Panc1 (cell line): ENCODE measurements at places on chromosomes 11 and 22. TPM values are rescaled to one million over a fixed set of nuclear protein-coding genes. Genes with fewer than 3 reads are reported as not detected.

- peak; percentile 28 for DNase-seq
These were observed 87.0 kb downstream of the CSNK2A3 start for GRCh38 chr11:11265994-11266606.

GRCh38 chr11:106415510-106415909 is 338.0 kb downstream of the AASDHPPT start:
- no peak for DNase-seq

DNA sequence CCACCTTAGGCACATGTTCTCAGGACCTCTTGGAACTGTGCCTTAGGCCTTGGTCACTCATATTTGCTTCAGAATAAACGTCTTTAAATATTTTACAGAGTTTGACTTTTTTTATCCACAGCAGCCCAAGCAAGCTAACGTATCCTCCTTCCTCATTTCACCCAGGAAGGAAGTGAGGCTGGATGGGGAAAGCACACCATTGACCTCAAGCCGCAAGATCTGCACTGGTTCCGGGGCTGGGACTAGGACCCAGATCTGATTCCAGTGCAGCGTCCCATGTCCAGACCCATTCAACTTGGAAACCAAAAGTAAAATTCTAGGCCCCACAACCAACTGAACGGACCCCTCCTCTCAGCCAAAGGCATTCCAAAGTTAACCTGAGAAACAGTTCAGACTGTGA is 2.4 kb upstream of the LGALS12 start:
- DNase-seq: no peak

Gene KRTAP5-9
- not detected for total RNA-seq

Gene YPEL4
- total RNA-seq: not detected

Gene HEPHL1
- total RNA-seq: not detected

Gene MS4A4E
- not detected for total RNA-seq

- no peak for DNase-seq
These were observed 36.6 kb downstream of the SLC25A17 start for GRCh38 chr22:40782521-40782920.

DNA sequence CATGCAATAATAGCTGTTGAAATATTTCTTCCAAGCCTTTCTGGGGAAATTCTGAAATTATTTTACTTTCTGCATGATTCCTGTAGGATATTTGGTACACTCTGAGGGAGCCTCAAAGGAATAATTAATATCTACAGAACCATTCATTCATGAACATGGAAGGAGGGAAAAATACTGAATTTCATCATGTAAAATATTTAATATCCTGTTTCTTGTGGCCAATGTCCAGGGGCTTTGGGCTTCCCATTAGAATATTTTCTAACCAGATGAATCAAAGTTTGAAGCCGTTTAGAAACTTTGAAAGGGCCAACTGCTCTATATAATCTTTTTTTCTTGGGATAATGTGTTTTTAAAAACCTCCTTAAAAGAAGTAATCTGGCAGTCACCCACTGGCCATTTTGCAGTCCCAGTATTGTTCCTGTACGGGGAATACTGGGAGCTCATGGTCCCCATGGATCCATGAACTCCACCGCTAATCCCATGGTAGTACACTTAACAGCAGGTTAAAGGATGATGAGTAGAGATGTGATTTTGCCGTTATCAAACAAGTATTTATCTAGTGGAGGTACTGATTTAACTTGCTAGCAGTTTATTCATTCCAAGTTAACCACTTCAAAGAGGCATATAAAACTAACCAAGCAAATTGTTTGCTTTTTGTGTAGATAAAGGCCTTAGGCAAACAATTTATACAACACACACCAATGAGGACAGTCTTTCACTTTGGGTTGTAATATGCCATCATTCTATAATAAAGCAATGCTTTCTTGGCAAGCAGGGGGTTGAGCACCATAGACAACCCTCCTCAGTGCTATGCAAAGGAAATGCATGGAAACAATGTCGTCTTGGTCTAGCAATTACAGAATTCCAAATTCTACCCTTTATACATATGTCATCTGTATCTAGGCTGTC is 34.5 kb upstream of the BLID start:
- no peak for DNase-seq

- no peak for DNase-seq
These were observed 53.3 kb downstream of the RTN4R start for GRCh38 chr22:20214853-20215252.

DNA sequence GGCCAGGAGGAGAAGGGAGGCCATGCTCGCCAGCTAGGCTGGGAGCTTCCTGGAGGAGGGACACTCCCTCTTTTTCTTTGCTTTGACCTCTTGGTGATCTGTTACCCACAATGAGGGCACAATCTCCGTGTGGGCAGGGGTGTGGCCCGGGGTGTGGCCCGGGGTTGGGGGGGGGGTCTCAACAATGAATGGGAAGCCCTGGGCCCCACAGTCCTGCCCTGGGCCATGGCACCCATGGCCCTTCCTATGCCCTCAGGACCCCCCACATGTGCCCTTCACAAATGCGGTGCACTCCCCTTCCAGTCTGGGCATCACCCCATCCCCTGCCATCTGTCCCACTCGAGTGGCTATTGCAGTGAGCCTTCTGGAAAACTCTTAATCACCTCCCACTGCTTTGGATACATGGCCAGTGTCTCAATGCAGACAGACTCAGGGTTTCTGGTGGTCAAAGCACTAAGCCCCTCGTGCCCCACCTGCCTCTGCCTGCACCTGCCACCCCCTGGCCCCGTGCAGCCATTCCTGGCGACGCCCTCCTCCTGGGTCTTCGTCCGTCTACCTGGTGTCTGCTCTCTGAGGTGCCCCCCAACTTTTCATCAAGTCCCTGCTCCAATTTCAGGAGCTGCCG is 611.3 kb downstream of the TBC1D22A start:
- DNase-seq: no peak

DNA sequence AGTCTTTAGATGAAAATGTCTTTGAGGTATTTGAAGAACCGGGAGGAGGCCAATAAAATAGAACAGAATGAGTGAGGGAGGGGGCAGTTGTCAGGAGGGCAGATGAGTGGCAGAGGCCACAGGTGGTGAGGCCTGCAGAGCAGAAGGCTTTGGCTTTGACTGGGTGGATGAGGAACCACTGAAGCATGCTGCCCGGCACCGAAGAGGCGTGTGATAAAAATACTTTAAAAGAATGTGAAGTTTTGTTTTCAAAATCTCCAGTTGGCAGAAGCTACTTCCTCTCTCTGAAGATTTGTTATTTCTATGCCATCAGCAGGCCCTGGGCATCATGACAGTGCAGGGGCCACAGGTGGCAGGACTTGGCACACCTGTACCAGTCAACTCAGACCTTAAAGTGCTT is 6.3 kb downstream of the MS4A12 start:
- DNase-seq: no peak

DNA sequence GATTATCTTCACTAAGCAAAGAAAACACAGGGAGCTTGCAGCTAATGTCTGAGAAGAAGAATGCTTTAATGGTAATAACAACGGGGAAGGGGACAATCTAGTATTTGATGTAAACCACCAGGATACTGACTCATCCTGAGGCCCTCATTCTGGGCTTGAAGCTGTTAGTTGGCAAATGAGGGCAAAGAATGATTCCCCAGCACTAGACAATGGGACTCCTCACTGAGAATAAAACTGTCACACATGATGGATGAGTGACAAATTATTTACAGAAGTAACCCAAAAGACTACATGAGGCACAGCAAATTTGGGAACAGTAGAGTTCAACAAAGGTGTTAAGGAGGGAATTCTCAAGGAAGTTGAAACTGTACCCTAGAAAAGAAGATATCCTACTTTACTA is 76.3 kb downstream of the FAM168A start:
- no peak for DNase-seq

Gene KIAA1671
- 48.1 TPM for total RNA-seq

- DNase-seq: no peak
These were observed 11.4 kb downstream of the GGA1 start for GRCh38 chr22:37619991-37620390.

Gene F2
- total RNA-seq: 0.64 TPM

DNA sequence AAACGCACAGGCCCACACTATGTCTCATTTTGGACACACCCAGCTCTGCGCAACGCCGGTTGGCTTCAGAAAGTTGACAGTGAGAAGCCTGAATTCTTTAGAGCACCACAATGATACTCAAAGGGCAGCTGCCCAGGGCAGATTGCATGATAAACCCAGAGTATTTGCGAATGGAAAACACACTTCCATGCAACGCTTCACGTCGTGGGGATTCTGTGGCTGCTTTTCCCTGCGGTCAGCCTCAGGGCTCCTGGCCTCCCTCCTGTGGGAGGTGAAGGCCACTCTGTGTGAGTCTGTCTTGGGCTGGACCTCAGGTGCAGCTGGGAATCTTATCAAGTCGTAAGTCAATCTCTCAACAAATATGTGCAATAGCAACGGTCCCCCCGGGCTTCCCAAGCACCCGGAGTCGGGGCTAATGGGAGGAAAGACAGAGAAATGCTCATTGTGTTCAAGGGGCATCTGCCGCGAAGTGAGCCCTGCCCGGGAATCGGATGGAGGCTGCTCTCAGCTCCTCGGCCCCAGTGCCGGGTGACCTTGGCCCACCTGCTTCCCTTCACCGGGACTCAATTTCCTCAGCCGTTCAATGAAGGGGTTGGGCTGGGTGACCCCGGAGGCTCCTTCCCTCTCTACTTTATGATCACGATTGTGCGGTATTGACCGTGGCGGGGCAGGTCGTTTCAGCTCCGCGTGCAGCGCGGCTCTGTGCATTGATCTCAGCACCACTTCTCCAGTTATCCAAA is 623.6 kb downstream of the BRD1 start:
- DNase-seq: no peak

Gene MPEG1
- 0.08 TPM for total RNA-seq

Gene OR2D2
- total RNA-seq: 0.49 TPM

- DNase-seq: no peak
These were observed 7.5 kb downstream of the ROBO3 start for GRCh38 chr11:124872741-124873140.

Gene PKNOX2
- total RNA-seq: not detected

- no peak for DNase-seq
These were observed 14.0 kb downstream of the VPS37C start for GRCh38 chr11:61147271-61147670.

- DNase-seq: no peak
These were observed 4.3 kb upstream of the ACR start for GRCh38 chr22:50733521-50734342.

GRCh38 chr22:46149512-46150033 is 753 bp upstream of the PPARA start:
- DNase-seq: no peak

- DNase-seq: no peak
These were observed 185.3 kb upstream of the ISX start for GRCh38 chr22:34880662-34881061.

GRCh38 chr22:39954584-39955055 is 5.6 kb upstream of the TMA7B start:
- DNase-seq: no peak

DNA sequence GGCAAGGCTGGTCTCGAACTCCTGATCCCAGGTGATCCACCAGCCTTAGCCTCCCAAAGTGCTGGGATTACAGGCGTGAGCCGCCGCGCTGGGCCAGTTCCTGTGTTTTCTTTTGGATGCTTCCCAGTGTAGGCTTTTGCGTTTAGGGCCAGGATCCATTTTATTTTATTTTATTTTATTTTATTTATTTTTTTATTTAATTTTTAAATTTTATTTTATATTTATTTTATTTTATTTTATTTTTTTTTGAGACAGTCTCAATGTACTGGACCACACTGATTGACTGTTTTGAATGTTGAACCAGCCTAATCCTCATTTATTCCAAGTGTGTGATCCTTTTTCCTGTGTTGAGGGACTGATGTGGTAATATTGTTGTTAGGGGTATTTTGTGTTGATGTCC is 8.4 kb downstream of the EPS8L2 start:
- no peak for DNase-seq

Gene NOX4
- not detected for total RNA-seq

DNA sequence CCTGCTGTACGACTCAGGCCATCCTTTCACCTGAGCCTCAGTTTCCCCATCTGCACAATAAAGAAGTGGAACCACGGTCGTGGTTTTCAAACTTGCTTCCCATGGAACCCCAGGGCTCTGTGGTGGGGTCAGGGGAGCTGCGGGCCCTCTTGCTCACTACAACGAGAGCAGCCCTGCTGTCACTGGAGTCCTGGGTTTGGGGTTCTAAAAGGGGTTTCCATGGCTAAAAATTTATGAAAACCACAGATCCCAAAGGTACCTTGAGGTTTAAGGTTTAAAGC is 45.4 kb upstream of the CARS1 start:
- no peak for DNase-seq
